ENCODE measurements at places on chromosomes 3 and 15.
A peak's percentile ranks its signal among the peaks of the same experiment; 100 is the strongest.

- DNase-seq, result no peak
Observed at GRCh38 chr15:65651831-65652749, 30.4 kb downstream of the SLC24A1 start.

DNA sequence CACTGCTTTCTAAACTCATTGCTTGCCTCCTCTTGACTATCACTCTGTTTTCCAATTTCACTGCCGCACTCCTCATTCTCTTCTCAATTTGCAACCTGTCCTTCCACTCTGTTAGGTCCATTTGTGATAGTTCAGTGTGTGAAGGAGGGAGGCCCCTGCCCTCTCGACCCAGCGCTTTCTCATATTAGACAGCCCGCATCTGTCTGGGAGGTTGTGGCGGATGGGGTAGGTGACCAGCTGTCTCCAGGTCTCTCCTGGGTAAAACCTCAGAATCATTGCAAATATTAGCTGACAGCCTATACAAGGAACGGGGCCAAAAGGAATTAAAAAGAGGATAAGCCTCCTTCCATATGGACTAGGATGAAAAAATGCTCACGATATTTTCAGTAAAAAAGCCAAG is 358.3 kb downstream of the SHQ1 start:
- no peak for DNase-seq

DNA sequence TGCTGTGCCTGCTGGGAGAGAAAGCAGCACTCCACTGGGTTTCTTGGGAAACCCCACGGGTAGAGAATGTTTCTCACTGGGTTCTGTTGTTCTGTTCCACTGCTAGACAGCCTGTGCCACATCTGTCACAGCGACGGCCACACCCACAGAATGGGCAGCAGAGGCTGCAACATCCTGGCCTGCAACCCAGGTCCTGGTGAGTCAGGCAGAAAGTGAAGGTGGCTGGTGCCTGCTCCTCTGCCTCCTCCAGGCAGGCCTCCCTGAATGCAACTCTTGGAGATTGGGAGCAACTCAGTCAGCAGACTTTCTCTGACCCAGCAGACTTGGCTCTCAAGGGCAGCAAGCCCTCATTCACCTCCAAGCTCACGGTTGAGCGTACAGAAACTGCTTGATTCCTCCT is 13.0 kb downstream of the C3orf18 start:
- DNase-seq, result no peak

DNA sequence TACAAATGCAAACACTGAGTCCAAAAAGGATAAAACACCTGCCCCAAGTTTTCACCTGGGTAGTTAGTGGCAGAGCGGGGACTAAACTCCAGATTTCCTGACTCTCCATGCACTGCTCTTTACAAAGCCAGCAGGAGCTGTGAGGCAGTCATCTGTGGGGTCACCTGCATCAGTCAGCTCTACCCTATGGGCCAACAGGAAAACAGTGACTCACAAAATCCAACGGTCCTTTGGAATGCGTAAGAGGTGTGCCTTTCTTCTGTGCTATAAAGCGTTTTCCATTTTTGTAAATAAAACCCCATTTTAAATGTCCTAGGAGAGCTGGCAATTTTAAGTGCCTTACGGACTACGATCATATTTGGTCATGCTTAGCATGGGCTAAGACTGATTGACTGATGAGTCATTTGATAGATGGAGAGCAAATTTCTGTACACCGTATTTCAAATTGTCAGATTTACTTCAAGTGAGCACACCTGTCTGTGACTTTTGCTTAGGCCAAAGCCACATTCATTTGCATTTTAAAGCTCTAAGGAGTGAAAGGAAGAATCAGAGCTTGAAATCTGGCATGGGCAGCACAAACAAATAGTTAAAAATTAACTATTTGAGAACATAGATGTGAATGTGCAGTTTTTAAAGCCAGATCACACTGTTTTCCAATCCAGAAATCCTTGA is 4.4 kb upstream of the COL8A1 start:
- DNase-seq, result no peak

- DNase-seq, result no peak
Observed at GRCh38 chr3:37028329-37028728, 35.0 kb downstream of the MLH1 start.

GRCh38 chr3:64264501-64265109 is 39.3 kb upstream of the PRICKLE2 start:
- no peak for DNase-seq

DNA sequence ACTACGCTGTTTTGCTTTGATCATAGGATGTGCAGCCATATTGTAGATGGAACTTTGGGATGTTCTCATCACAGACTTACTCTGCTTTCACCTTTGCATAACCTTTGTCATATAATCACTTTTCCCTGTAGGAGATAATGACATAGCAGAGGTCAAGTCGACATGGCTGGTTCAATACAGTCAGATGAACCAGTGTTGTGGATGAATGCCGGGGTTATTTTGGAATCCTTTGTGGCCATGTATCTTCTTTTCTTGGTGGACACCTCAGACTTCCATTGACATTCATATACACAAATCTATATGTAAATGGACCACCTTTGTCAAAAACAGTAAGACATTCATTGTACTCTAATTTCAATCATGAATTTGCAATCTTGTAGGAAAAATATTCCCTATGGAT is 180.2 kb downstream of the PTPRG start:
- DNase-seq, result no peak

DNA sequence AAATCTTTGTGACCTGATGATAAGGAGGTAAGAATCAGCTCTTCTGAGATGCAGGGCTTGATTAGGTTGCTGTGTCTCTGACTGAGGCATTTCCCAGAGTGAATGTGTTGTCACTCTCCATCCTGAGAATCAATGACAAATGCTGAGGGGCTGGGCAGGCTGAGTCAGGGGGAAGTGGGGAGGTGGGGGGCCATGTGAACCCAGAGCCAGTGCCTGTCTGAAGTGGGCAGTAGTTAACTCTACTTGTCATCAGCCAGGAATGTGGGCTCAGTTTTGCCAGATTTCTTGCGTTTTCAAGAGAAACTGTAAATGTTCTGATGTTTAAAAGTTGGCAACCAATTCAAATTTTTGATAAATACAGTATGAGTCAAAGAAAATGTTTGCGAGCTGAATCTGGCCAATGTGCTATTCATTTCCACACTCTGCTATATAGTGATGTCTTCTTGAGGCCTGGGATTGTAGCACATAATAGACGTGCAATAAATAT is 3.1 kb upstream of the BNC1 start:
- no peak for DNase-seq

DNA sequence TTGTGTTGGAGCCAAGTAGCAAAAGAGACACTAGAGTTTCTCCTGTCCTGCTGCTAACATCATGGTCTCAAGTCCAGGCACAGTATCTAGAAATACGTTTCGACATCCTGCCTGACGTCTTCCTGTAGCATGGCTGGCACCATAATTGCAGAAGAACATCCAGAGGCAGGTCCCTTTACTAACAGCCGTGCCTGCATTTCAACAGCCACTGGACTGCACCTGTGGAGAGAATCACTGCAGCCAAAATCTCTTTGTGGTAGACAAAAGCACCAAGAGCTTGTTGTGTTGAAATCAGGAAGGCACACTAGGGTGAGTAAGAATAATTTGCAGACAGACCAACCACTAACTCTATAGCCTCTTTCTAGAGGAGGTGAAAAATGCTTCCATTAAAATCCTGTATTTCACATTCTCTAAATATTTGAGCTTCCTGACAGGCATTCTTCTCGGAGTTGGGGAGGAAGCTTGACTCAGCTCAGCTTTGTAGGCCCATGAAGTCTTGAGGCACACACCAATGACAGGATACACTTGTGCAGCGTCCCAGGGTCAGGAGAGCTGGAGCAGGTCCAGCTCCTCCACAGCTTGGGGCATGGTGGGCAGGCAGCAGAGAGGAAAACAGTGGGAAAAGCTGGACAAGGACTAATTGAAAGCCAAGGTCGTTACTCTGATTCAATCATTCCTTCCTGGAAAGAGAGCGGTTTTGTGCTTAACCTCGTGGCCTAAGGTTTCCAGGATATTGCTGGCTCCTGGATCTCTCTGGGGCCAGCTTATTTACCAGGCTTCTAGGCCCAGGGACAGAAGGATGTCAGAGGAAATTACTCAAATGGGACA is 244.9 kb downstream of the FAM43A start:
- DNase-seq, result peak; percentile 31

DNA sequence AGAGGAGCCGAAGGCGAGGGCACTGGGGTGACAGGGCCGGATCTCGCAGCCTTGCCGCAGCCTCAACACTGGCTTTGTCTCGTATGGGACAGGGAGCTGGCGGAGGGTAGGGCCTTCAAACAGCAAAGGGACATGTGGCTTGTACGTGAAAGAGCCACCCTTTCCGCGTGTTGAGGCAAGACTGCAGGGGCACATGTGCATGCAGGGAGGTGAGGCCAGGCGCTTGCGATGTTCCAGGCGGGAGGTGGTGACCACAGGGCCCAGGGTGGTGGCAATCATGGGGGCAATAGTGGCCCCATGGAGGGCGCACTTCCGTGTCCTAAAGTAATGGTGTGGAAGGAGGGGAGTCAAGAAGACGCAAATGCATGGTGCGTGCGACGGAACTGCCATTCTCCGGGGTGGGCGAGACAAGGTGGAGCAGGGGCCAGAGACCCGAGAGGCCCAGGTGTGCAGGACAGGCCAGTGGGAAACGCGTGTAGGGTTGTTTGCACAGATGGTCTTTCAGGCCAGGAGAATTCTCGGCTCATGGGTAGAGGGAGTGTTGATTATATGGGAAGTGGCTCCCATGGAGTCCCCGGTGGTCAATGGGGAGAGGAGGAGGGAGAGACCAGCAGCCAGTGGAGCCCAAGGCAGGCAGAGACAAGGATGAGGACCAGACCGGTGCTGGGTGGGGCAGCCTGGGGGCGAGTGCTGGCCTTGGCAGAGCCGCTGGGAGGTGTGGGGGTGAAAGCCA is 45.8 kb upstream of the PCSK6 start:
- DNase-seq, result no peak

GRCh38 chr3:114538211-114538610 is 244.4 kb downstream of the TIGIT start:
- no peak for DNase-seq

GRCh38 chr15:66635006-66635405 is 67.0 kb upstream of the SMAD6 start:
- no peak for DNase-seq

- DNase-seq, result no peak
Observed at GRCh38 chr15:81327516-81327915, 3.6 kb upstream of the STARD5 start.

DNA sequence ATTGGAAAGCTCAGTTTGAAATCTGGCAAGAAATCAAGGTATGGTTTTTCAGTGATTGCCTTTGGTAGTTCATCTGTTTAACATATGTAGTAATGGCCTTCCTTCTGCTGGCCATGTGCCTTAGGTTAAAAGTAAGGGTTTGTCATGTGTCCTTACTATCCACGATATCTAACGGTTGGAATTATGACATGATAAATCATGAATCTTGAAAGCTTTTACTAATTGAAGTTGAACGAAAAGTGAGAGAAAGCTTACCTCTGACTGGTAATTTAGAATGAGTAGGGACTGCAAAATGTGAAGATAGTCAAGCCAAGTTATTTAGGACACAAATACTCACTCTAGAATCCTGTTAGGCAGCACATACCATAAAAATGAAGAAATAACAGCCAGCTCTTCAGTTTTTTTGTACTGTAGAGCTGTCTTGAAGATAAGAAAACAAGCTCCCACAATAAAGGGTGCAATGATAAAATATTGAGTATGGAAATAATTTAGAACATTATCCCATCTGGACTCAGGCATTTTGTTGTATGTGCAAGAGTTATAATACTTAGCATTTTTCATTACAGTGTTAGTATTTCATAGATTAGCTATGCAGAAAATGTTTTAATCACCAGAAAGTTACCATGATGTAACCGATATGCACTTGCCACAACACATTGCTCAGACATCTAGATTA is 303.4 kb downstream of the ZNF385D start:
- DNase-seq, result no peak

DNA sequence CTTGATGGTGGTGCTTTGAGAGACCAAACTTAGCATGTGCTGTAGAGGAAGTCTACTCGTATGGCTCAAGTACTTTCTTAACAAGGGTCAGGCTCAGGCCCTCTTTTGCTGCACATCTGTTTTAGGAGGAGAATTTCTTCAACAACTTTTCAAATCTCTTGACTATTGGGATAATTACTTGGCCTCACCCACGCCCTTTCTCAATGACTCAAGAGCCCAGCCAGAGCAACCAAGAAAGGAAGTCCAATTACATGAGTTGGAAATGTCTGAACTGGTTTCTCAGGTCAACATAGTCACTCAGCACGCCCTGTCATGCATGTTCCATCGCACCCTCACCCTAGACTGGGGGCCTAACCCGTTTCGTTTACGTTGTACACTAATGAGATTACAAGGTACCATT is 44.8 kb upstream of the UMPS start:
- no peak for DNase-seq

- DNase-seq, result no peak
Observed at GRCh38 chr3:62436785-62437184, 63.4 kb upstream of the FEZF2 start.

DNA sequence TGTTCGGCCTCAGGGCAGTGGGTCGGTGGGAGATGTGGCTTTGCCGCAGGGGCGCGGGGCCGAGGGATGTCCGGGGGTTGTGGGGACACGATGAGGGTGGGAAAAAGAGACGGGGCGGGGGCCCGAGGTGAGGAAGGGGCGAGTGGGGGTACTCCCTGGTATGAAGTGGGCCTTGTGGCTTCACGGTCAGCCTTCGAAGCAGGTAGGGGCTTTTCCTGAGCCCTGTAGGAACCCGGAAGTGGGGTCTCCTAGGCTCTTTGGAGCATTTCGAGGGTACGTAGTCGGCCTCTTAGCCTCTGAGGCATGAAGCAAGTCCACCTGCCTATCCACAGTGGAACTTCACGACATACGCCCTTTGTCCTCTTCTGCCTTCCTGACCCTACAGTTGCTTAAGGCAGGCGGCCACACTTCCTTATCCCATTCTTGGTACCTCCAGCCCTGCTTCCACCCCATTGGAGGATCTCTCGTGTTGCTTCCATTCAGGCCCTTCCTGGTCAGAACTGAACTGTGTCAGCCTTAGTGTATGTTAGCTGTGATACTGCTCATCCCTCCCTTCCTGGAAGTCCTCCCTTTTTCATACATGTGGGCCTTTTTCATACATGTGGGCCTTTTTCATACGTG is 389 bp downstream of the ARPC4 start:
- DNase-seq, result peak; percentile 28

DNA sequence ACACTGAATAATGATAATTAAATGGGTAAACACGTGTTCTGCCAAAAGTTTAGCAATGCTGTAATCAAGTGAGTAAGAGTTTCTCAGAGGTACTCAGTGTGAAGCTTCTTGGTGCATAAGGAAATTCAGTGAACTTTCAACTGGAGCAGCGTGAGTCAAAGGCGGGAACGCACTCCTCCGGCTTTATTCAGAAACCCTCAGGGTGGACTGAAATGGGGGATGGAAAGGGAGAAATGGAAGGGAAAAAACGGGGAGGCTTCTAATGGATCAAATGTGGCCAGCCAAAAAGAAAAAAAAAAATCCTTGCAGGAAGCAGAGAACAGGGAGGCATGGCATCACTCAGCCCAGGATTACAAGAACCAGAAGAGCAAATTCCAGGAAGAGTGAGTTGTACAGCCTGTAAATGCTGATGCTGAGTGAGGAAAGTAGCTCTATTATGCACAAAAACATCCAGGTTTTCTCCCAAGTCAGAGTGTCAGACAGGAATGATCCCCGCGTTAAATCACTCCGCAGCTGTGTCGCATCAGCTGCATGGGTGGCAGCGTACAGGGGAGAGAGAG is 85.3 kb downstream of the ASB7 start:
- no peak for DNase-seq

Measured in HepG2 (cell line).